Epithelial cell of prostate (primary cell): ENCODE measurements at places on chromosomes 5 and 9.

GRCh38 chr5:180287404-180287803 lies 4.5 kb downstream of the MAPK9 start:
- no peak for DNase-seq

- DNase-seq = no peak
Measured at GRCh38 chr5:157387683-157388093, 72.3 kb upstream of the NIPAL4 start.

DNA sequence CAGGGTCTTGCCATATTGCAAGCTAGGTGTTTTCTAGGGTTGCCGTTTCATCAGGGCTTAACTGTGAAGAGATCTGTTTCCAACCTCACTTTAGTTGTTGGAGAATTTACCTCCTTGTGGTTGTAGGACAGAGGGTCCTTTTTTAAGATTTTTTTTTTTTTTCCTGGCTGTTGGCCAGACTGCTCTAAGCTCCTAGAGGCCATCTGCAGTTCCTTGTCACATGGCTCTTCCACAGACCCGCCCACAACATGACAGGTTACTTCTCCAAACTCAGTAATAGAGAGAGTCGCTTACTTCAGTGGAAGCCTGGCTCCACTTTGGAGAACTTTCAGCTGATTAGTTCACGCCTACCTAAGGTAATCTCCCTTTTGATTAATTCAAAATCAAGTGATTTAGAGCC lies 543.7 kb downstream of the DMRTA1 start:
- no peak for DNase-seq

GRCh38 chr5:27814286-27814685 lies 775.9 kb upstream of the CDH9 start:
- DNase-seq = no peak

- DNase-seq = peak; percentile 56
Measured at GRCh38 chr9:21688108-21689102, 114.0 kb upstream of the MTAP start.

GRCh38 chr5:153753645-153754432 lies 263.4 kb downstream of the GRIA1 start:
- no peak for DNase-seq

DNA sequence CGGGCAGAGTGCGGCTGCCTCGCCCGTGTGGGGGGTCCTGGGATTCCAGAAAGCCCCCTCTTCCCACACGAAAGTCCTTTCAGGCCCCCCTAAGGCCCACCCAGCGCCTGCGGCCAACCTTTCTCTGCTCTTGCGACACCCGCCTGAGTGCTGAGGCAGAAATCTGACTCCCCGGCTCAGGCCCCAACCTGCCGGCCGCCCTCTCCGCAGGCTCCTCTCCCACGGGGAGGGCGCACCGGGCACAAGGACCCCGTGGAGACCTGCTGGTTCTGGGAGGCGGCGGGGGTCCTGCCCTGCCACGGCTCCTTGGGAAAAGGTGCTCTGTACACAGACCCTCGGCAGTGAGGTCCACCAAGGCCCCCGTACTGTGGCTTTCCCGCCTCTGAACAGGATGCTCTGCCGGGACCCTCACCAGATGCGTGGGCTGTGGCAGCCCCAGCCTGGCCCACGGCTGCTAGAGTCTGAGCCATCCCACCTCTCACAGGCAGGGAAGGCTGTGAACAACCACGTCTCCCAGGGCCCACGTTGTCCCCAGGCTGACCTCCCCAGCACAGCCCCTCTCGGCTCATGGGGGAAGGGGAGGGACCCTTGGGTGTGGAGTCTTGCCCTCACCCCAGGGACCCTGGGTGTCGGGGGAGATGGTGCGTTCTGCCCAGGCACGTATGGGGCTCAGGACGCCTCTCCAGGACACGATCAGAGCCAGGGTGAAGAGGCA lies 41.5 kb upstream of the EGFL7 start:
- no peak for DNase-seq

DNA sequence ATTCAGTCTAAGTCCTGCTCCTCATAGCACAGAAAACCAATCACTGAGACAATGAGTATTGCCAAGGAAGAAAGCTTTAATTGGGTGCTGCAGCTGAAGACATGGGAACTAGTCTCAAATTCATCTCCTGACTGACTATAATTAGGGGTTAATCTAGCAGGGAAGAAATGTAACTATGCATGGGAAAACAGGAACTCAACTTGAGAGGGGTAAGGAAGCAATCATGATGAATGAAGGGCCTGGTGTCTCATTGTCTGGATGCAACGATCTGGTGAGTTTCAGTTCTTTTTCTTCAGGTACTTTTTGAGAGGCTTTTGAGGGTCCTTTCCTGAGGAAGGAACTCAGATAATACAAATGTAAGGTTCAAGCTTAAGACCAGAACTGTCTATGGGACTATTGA lies 24.0 kb upstream of the OCLN start:
- DNase-seq = no peak

DNA sequence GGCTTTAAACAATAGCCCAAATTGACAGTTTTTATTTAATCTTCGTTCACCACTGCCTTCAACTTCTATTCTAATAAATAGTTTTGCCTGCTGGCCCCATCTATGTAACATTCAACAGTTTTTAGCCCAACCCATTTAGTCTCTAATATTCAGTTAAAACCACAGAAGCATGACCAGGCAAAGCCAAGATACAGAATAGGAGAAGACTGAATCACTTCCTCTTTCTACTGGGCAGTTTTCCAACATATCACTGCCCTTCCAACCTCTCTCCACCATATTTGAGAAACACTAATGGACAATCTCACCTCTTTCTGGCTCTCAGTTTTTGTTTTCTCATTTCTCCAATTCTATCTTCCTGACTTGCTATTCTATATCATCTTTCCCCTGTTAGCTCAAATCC lies 352.9 kb downstream of the DNAH5 start:
- peak; percentile 58 for DNase-seq

DNA sequence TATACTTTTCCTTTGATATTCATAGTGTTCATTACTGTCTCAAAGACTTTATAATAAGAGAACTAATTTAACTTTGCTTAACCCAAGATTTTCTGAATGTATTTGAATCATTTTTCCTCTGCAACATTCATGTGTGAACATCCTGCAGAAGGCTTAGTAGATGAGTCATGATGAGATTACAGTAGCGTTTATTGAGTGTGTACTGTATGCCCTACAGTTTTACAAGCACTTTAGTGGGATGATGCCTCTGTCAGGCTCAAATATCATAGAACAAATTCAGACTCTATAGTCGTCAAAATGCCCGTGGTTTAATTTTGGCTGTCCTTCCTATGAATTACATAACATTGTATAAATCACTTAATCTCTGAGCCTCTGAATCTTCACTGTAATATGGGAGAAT lies 41.2 kb downstream of the FYB1 start:
- DNase-seq = no peak

DNA sequence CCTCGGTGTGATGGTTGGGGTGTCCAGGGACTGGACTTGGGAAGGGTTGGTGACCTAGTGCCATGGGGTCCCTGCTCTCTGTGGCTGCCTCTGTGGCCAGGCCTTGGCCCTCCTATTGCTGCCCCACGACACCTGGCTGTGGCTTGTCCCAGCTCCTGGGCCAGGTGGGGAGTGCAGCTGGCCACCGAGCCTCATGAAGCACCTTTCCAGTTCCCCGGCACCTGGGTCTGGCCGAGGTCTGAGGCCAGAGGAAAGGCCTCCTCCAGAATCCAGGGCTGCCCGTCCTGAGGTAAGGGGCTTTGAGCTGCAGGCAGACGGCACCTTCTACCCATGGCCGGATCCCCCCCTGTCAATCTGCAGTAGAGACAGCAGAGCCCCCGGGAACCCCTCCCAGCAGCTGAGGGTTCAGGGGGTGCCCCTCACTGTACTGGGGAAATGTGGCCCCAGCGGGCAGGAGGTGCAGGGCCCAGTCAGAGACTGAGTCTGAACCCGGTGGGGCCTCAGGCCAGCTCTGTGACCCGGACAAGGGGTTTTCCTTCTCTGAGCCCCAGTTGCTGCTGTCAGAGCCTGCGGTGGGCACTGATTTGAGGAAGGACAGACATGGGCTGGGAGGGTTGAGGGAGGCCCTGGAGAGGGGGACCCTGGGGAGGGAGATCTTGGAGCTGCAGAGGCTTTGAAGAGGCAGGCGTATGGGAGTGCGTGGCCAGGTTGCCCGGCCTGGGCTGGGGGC lies 54.5 kb downstream of the RXRA start:
- DNase-seq = no peak

- DNase-seq = no peak
Measured at GRCh38 chr9:29393064-29393463, 1819.8 kb upstream of the C9orf72 start.

DNA sequence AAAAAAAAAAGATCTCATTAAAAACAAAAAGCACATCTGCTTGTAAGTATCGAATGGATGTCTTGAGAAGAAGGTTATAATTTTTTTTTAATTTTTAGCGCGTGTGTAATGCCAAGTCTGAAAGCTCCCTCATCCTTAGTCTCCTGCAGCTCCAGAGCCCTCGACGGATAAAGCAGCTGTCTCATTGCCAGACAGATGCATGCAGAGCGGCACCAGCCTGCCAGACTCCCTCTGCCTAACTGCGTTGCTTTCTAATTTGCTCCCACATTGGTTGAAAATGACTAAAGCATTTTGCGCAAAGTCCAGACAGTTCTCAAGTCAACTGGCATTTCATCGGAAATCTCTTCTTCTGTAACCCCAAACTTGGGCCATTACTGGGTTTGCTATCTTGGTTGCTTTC lies 29.4 kb downstream of the OLFM1 start:
- no peak for DNase-seq

GRCh38 chr5:132477784-132478365 lies 12.7 kb downstream of the IRF1 start:
- DNase-seq = no peak

- DNase-seq = no peak
Measured at GRCh38 chr5:174755106-174755505, 30.7 kb downstream of the MSX2 start.

GRCh38 chr9:90770182-90770738 lies 31.4 kb upstream of the SYK start:
- no peak for DNase-seq

GRCh38 chr5:51002368-51002767 lies 335.9 kb downstream of the PARP8 start:
- DNase-seq = no peak

DNA sequence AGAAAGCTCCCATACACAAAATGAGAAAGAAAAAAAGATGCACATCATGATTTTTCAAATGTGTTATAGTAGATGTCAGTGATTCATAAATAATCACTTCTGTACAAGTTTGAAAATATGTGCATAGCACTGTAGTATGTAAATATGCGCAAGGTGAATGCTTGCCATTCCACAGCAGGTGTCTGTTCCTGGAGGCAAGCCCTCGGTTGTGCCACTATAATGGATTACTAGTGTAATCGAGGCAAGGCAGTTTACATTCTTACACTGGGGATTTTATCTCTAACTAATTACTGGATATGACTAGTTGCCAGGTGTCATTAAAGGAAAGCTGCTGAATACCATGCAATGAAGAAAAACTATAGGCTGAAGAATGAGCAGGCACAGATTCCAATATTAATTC lies 93.6 kb downstream of the ARHGEF28 start:
- DNase-seq = no peak

DNA sequence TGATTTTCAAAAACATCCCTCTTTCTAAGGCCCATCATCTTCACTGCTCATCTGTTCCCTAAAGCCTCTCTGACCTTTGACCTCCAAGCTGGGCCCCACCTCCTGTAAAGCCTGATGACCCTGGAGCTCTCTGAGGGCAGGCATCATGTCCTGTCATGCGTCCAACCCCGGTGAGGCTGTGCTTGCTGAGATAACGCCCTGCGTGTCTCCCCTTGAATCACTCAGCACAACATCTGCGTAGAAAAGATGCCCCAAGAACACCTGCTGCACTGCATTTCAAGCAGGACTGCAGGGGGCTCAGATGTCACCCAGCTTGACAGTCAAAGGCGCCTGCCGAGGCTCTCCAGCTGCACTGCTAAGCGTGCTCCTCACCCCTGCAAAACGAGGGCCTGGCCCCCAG lies 78.0 kb downstream of the OTULIN start:
- no peak for DNase-seq

- no peak for DNase-seq
Measured at GRCh38 chr5:38809388-38810359, 36.1 kb upstream of the OSMR start.
